ENCODE measurements at places on chromosomes 7 and 10.

DNA sequence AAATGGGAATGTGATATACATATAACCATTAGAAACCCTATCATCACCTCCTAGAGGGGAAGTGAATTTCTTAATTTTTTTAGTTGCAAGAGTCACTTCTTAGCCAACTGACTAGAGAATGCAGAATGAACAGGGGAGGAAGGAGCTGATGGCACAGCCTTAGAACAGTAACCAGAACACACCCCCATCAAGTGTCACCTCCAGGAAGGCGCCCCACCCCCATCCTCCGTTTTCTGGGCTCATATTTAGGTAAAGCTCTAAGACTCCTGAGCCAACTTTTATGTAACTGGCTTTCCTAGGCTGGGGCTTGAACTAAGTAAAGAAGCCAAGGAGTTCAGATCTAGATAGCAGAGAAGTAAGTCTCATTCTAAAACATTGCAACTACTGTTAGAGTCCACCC is 54.0 kb downstream of the COL17A1 start:
- no peak for DNase-seq

- DNase-seq = no peak
Observed at GRCh38 chr10:76899490-76899889, 738.1 kb downstream of the KCNMA1 start.

DNA sequence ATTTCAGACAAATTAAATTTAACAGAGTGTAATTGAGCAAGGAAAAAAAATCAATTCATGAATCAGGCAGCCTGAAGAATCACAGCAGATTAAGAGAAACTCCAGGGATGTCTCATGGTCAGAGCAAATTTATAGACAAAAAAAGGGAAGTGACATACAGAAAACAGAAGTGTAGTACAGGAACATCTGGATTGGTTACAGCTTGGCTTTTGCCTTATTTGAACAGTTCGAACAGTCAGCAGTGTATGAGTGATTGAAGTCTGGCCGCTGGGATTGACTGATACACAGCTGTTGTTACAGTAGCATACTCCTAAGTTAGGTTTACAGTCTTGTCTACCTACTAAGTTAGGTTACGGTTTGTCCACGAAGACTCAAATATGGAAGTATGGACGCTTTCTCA is 255.3 kb downstream of the HPSE2 start:
- no peak for DNase-seq

GRCh38 chr7:22426463-22427094 is 69.6 kb upstream of the RAPGEF5 start:
- DNase-seq = no peak

DNA sequence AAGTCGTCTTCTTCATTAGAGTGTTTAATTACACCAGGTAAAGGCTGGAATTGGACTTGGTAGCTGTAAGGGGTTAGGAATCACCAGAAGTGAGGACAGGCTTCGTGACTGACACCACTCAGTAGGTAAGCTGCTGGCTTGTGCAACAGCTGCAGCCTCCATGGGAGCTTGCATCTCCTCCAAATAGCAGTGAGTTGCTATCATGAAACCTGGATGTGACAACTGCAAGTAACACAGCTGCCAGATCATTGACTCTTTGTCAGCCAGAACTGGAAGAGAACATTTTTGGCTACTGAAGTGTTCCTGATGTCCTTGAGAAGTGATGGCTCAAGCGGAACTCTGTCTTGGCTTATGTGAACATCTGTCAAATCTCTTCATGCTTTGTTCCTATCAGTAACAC is 64.1 kb upstream of the MSRB2 start:
- no peak for DNase-seq

DNA sequence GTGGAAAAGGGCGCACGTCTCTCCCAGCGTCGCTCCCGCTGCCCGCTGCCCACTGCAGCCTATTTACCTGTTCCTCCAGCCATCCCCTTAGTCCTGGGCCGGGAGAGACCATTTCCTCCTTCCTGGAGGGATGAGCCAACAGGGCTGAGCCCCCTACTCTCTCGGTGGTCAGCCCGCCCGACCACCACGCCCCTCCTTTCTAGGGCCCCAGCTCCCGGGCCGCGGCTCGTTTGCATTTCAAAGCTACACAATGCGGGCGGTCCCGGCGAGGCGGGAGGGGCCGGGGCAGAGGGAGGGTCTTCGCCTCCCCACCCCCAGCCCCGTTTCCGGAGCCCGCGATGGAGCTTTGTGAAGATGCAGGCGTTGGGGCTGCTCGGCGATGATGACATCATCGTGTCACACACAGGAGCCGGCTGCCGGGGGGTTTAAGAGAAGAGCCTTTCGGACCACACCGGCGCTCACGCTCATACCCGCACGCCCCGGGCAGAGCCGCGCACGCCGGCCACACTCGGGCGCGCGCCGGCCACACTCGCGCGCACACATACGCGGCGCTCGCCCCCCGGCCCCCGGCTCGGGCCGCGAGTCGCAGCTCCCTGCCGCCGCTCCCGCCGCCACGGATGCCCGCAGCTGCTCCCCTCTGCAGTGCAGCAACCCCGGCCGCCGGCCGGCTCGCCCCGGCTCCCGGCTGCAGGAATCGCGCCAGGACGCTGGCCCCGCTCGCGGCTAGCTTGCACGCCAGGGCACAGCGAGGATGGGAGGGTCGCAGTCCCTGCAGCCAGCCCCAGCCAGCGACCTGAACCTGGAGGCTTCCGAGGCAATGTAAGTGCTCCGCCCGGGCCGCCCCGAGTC is 107.7 kb upstream of the BTBD16 start:
- DNase-seq = peak; percentile 91

DNA sequence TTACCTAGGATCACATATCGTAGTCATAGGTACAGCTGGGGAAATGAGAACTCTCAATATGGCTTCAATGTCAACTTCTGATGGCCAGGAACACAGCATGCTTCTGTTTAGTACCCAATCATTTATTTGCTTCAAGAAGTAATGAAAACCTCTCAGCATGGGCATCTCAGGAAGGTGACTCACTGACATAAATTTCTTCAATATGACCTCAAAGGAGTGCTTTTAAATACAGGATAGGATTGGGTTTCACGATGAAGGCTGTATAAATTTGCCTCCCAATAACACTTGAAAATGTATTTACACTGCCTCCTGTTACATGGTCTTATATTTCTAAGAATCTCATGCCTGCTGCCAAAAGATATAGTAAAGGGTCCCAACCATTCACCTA is 15.1 kb downstream of the ITGA8 start:
- no peak for DNase-seq

GRCh38 chr10:101696632-101697031 is 1.7 kb upstream of the FBXW4 start:
- DNase-seq = no peak

DNA sequence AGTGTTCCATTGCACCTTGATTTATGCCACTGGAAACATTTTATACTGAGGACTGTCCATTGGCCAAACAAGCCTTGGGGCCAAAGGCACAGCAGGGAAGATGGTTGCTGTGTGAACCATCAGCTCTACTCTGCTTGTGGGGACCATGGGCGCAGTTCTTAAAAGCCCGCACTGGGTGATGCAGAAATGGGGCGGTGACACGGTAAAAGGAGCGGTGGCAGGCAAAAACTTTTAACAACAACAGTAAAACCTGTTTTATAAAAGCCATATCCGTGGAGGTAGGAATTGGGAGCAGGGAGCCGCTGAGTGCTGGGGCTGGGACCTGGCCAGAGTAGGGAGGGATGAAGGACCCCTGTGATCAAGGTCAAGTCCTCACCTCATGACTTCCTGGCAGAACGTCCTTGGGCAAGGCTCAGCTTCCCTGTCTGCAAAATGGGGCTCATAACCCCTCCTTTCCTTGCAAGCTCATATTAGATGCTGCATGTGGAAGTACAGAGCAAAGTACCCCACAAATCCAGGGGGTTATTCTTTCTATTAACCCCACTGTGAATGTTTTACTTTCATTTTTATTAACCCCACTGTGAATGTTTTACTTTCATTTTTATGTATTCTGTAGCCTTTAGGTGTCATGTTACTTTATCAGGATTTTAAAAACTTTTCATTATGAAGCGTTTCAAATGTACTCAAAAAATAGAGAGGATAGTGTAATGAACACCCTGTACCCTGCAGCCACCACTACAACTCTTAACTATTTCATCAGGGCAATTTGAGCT is 78.3 kb downstream of the GRK5 start:
- DNase-seq = no peak

DNA sequence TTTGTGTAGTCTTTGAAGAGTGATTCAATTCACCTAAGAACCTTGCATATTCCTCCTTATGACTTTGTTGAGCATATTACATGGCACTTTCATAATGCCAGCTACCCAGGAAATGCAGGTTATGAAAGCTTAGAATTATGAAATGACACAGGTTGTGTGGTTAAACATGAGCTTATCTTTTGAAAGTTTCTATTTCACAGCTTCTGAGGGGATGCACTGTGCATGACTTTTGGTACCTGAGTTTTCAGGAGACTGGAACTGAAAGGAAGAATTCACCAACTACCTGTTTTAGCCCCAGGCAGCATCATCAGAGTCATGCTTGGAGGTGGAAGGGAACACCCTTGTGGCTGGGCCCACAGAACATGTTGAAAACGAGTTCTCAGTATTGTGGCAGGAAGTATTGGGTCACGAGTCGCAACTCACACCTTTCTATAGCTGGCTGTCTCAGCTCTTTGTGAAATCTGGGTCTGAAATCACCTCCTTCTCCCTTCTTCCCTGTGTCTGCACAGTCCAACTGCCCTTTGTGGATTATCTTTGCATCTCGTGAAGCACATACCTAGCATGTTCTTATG is 228.2 kb downstream of the PTEN start:
- no peak for DNase-seq

DNA sequence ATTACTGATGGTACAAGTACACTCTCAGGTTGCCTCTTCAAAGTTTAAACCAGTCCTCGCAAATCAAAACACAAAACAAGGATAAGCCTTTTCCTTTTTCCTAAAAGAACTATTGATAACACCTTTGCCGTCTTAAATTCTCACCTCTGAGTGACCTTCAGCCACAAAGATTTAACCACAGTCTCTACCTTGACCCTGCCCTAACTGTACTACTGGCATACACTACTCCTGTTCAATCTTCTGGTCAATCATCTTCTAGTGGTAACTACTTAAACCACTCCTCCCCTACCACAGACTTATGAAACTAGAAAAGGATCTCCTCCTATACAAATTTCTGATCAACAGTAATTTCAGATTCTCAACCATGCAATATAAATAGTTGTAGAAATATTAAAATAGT is 15.1 kb downstream of the UPF2 start:
- no peak for DNase-seq

GRCh38 chr10:121754666-121755065 is 156.4 kb upstream of the FGFR2 start:
- no peak for DNase-seq

- DNase-seq = peak; percentile 29
Observed at GRCh38 chr10:69645296-69646184, 15.5 kb downstream of the FAM241B start.
